SIG-M5 (cell line): ENCODE measurements at places on chromosomes 12 and 14.

DNA sequence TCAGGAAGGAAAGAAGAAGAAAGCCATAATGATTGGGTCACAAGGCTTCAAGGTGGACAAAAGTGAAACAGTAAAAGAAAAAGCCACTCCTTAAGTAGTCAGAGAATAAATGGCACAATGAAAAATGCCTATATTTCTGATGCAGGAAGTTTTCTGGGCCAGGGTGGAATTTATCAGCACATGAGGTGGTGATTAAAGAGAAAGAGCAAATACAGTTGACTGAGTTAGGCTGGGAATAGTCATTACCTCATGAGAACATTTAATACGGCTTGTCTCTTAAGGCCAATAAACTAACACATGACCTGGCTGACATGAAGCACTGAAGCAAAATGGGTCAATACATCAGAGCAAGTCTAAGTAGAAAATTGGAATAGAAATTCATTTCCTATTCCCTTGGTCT, 499.7 kb downstream of the TMTC2 start:
- DNase-seq = no peak

GRCh38 chr12:26941215-26941594, 2.9 kb downstream of the FGFR1OP2 start:
- DNase-seq = no peak

DNA sequence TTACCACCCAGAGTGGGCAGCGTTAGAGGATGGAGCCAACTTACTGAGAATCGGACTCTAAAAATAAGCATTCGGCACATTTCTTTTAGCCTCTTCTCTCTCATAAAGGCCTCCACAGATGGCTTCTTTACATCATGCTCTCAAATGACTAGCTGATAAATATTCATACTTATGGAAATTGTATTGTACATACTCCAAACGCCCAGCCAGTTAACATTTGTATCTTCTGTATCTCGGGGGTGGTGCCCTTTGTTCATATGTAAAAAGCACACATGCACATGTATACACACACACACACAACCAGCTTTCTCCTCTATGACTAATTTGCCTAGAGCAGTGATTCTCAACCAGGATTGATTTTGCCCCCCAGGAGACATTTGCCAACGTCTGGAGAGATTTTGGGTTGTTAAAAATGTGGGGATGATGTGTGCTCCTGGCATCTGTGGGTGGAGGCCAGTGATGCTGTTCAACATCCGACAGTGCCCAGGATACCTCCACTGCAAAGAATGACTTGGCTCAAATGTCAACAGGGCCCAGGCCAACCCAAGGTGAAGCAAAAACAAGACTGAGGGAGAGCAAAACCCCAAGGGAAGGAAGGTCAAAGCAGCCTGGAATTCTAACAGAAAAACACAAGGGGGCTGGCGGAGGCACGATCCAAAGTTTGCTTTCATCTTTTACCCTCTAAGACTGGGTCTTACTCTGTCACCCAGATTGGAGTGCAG, 15.2 kb upstream of the CDK2AP1 start:
- DNase-seq = no peak

DNA sequence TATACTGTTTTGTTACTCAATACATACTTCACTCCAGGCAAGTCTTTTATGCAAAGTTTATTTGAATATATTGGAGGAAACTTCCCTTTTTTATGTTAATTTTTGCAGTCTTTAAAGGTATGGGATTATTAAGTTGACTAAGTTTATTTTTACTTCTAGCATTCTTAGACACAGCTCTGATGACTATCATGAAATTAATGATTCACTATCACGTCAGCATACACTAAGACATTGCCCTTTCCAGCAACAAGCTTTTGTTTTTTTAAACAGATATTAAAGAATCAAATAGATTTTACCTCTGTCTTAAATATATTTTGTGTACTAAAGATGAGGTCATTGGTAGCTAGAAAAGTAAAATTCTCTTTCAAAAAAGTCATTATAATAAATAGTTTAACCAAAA, 52.1 kb downstream of the DERA start:
- no peak for DNase-seq

DNA sequence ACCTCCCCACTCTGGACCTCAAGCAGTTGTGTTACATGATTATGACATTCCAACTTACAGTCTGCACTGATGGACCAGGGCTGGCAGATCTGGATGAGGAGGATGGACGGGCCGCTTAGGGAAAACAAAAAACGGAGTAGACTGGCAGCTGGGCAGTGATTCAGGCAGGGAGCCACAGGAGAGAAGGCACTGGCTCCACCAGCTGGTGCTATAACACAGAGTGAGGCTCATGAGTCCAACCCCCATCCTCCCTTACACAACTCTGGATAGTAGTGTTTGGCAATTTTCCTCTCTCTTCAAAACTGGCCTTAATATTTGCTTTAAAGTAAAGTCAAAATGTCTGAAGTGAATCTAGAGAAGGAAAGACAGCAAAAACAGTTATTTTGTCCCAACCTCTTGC, 9.7 kb upstream of the RIC8B start:
- DNase-seq = no peak

DNA sequence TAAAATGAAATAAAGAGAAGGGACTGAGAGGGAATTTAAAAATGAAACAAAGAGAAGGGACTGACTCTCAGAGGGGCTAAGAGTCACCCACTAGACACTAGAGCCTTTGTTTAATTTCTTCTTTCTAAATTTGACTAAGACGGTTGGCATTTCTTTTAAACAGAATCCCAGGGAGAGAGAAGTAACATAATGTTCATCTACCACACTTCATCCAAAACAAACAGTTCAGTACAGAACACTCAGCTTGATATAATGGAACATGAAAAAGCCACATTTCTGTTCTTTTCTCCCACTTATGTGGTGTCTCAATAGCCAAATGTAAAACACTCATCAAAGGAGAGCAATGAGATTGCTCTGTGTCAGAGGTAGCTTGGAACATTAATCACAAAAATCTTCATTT, 10.1 kb upstream of the NT5DC3 start:
- no peak for DNase-seq

DNA sequence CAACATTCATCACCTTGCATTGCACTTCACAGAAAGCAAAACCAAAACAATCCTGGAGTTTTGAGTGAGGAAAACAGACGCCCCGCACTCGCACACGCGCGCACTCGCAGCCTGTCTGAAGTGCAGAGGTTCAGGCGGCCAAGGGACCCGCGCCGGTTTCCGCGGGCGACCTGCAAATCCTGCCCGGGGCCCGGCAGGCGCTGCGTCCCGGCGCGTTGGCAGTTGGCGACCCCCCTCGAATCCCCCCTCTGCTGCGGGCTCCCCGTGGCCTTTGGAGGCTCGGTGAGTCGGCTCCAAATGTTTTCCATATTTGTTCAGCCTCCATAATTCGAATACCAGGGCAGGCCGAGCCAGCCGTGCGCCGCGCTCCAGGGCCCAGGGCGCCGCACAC, at the start of gene SSPN:
Gene SSPN (plus strand): TSS at position 324 of the 391 bp plus-strand sequence. CDS start 100 bp downstream, outside the sequence.
- no peak for DNase-seq

- DNase-seq = no peak
These were observed 97.3 kb downstream of the EXOC5 start for GRCh38 chr14:57171363-57171762.

- no peak for DNase-seq
These were observed 102.7 kb upstream of the USP44 start for GRCh38 chr12:95653771-95654546.

GRCh38 chr12:92961949-92962348, 32.9 kb upstream of the EEA1 start:
- DNase-seq = no peak

DNA sequence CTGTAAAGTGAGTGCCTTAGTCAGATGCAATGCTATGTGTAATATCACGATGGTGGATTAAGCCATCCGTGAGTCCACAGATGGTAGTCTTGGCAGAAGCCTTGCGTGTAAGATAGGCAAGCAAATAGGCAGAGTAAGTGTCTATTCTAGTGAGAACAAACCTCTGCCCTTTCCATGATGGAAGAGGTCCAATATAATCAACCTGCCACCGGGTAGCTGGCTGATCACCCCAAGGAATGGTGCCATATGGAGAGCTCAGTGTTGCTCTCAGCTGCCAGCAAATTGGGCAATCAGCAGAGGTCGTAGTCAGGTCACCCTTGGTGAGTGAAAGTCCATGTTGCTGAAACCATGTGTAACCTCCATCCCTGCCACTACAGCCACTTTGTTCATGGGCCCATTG, 371.2 kb upstream of the LRFN5 start:
- no peak for DNase-seq

- no peak for DNase-seq
These were observed 552 bp downstream of the TAPBPL start for GRCh38 chr12:6452245-6452943.

GRCh38 chr12:31029468-31029867, 44.2 kb upstream of the DDX11 start:
- DNase-seq = no peak

GRCh38 chr14:77145975-77146740, 4.6 kb upstream of the ZDHHC22 start:
- no peak for DNase-seq

DNA sequence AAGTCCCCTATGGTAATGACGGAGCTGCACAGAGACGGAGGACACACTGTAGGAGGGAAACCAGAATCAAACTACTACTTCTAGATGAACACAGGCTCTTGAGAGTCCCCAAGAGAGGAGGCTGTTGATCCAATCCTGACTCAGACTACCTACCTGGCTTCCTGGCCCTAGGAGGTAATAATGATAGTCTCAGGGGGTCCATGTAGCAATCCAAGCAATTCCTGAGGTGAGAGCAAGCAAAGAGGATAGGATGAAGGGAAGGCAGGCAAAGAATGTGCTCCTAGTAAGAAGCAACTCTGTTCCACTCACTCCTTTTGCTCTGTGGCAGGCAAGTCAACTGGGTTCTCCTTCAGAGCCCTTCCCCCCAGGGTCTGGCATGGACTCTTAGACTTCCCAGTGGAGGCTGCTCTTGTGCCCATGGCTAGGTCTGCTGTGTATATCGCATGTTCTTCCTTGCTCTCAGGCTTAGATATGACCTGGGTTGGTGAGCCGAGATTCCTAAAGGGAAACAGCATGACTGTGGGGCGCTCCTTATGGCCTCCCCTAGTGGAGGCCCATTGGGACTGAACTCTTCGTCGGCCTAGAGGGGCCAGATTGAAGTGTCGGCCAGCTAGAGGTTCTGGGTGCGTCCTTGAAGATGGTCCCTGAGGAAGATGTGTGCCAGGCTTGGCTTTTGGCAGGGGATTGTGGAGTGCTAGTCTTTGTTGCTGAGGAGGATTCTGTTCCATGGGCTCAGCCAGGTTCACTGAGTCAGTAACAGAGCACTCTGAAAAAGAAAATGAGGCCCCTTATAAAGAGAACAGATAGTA, 2.1 kb downstream of the TINF2 start:
- no peak for DNase-seq

DNA sequence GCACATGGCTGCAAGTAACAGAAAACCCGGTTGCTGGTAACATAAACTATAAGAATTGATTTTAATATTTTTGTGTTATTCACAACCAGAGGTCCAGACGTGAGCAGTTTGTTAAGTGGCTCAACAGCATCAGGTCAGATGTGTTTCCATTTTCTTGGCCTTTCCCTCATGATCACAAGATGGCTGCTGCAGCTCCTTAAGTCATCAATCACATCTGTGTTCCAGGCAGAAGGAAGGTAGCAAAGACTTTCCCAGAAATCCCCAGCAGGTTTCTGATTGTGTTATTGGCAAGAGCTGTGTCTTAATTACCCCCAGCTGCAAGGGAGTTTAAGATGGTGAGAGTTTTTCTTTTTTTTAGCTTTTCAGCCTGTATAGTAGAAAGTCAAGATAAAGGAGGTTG, 40.4 kb upstream of the MYL2 start:
- DNase-seq = no peak

GRCh38 chr12:45331552-45331951, 115.7 kb downstream of the ANO6 start:
- DNase-seq = no peak

DNA sequence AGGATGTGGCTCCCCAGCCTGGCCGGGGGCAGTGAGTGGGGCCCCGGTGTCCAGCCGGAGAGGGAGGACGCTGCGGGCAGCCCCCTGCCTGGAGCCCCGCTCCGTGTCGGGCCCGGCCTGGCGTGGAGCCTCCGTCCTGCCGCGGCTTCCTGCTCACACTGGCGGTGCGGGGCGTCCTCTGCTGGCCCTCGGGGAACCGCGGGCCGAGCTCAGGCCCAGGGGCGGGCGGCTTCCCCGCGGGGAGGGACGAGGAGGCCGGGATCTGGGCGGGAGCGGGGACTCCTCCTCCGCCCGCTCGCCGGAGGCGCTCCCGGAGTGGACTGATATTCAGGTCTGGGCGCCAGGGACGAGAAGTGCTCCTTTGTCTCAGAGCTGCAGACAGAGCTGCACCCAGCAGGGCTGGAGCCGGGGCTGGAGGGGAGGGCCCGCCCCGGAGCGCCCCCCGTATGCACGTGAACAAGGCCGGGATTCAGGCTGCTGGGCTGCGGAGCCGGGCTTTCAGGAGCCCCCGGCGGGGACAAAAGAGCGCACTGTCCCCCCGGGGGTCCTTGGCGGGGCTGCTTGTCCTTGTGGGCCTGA, 2.2 kb downstream of the MMP17 start:
- DNase-seq = no peak

DNA sequence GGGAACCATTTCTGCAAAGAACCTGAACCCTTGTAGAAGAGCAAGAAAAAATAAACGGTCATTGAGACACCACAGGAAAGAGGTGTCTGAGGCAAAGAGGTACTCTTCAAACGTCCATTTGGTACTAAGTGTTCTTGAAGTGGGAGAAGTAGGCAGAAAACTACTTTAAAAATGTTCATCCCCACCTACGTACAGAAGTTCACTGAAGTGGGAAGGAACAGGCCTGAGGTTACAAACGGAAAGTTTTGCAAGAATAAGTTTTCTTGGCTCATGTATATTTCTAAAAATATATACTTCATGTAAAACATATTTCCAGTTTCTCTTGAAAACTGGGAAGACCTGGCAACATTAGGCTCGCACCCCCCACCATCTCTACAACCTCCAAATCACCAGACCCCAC, 61.2 kb downstream of the STXBP6 start:
- no peak for DNase-seq

DNA sequence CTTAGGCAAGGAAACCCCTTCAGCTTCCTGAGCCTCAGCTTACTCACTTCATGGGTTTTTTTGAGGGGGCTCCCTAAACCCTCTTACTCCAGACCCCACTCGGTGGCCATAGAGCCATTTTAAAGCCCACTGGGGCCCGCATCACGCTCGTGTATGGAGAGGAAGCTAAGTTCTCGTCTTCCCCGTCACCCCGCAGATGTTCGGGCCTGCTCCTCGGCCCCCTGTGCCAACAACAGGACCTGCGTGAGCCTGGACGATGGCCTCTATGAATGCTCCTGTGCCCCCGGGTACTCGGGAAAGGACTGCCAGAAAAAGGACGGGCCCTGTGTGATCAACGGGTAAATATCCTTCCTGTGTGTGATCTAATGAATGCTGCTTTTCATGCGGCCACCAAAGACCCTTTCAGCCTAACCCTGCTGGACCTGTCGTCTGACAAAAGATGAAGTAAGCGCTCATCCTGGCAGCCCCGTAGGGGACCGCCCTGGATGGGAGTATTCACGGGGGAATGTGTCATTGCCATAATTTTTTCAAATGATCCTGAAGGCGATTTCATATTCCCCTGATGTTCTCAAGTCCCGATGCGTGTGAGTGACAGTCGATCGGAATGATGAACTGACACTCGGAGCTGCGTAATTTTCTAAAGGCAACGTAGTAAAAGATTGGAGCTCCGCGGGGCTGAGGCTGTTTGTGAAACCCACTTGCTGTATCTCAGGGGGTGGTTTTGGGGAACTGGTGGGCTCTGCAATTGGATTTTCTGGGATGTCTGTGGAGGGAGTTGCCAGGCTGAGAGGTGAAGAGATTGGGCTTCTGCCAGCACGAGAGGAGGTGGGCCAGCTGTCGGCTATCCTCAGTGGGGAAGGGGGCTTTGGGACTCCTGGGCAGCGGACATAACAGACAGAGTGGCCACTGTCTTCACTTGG, 5.4 kb downstream of the DLK1 start:
- DNase-seq = no peak
